DND-41 (cell line): ENCODE measurements at places on chromosomes 12 and 14.

- no peak for DNase-seq
Observed at GRCh38 chr14:67317822-67318221, 41.8 kb downstream of the ATP6V1D start.

DNA sequence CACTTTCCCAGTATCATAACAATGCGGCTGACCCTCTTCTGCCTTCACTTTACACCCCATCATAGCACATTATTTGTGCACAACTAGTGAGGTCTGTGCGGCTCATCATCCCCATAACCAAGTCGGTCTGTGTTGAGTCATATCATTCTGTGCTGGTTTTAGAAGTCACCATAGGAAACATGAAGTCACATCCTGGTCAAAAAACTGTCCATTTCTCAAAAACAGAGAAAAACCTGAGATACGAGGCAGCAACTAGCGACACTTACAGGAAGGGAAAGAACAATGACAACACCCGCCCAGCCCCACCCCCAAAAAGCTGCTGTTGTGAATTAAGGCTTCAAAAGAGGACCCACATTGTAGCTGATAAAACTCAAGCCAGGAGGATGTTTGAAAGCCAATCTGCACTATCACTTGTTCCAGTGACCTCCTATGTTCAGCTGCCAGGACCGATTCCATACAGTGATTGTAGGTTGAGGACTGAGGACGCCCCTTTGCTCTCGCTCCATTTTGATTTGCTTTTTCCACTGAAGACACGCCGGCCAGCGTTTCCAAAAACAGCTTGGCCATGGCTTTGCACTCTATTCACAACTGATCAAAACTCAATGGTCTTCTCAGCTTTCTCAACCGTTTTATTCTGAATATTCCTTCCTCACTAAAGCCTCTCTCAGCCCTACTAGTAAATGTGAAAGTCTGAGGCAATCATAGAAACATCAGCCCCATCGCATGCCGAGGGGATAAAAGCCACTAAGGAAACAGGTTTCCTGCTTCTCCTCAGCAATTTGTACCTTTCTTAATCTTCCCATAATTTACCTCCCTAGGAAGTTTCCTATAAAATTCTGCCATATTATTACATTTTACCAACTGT, 87.5 kb downstream of the DUSP16 start:
- no peak for DNase-seq

DNA sequence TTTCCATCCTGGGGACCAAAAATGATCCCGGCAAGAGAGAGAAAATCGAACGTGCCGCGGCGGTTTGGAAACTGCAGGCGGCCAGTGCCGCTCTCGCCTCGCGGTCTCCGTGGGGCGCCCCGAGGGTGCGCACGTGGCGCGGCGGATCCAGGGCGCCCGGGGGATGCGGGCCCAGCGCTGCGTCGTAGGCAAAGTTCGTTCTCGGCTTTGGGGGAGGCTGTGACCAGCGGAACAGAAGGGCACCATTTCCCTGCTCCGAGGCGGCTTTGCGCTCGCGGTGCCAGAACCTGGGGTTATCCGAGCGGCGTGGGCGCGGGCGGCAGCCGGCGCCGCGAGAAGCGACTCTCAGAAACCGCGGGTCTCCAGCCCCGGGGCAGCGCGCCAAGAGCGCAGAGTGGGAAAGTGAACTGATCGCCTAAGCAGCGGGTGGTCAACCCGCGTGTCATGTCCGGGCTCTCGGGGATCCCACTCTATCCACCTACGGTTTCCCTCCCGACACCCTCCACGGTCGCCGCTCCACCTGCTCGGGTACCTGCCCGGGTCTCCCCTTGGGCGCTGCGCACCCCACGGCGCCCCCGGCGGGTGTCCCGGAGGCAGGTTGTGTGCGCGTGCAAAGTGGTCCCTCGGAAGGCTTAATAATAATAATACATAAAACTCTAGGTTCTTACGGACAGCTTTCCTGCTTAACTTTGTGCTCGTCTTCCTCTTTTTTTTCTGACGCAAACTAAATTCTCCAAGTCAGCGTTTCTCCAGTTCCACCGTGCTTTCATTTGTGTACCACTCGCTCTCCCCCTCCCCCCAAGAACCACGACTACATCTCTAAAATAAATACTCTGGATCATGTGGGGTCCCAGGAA, 1.2 kb downstream of the ESRRB start:
- no peak for DNase-seq

GRCh38 chr12:89469361-89469760, 55.2 kb downstream of the GALNT4 start:
- no peak for DNase-seq

DNA sequence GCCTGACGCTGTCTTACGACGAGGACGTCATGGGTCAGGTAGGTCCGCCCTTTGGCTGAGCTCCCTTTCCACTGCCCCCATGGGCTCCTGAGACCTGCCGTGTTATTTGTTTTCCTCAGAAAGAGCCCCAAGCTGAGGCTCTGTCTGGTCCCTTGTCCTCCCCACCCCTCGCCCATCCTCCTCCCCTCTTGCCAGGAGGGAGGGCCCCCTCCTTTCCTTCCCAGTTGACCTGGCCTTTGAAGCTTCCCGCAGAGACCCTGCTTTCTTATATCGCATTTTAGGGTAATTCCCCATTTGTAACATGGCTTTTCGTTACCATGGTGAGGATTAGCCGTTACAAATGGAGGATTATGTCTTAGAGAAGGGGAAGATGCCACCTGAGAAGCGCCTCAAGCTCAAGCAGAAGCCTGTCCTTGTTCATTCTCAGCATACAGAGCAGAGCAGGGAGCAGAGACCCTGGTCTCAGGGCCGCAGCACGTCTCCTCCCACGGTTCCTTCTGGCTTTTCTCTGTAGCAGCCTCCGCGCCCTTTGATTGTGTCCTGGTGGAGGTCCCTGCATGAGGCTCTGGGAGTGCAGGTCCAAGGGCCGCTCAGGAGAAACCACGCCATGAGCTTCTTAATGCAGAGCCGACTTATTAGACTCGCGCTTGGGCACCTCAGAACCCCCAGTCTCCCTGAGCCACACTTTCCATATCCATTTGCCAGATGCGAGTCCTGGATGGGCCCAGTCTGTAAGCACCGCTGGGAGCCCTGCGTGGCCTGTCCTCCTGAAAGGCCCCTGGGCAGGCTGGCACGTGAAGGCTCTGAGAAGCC, 47.2 kb downstream of the UBE3B start:
- DNase-seq = no peak

DNA sequence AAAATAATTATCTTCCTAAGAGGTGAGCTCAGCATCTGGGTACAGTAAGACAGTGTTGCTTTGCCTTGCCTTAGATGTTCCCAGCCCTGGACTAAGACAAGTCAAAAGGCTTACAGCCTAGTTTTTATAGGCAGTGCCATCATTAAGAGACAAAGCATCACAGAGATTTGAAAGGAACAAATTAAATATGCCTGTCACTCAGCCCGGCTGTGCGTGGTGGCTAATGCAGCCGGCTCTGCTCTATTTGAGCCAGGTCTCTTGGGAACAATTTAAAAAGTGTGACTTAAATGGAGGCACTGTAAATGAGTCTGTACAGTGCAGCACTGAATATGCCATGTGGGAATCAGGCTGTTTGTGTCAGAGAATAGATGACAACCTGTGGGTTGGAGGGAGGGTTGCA, 1687.4 kb upstream of the FLRT2 start:
- no peak for DNase-seq

DNA sequence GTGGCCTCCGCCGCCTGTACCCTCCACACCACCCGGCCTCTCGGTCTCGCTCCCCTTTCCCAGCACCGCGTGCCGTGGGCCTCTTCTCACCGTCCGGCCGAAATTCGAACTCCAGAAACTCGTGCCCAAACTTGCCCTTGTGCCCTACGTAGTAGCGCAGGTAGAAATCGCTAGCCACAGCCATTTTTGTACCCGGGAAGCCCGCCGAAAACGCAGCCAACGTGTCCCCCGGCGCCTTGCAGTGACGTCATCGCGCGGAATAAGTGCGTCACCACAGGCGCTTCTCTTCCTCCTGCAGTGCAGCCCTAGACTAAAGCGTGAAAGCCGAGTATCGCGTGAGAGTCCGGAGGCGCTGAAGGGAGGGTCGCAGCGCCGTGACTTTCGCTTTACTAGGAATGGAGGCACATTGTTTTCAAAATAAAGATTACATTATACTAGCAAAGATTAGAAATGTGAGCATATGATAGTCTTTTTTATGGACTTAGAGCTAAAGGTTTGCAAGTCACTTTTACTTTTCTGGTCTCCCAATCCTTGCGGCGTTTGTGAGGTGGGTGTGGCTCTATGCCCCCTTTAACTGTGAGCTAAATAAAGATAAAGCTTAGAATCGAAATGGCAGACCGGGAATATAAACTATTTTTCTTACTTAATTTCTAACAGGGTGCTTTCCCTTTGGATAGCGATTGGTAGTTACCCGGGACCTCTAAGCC, at the start of gene MAGOHB:
TSS of gene MAGOHB (minus strand) at position 261 of the 707 bp plus-strand sequence. CDS start at position 184, 77 bp downstream.
- DNase-seq = peak; percentile 97

- DNase-seq = no peak
Observed at GRCh38 chr12:13229504-13229903, 33.0 kb downstream of the EMP1 start.

- no peak for DNase-seq
Observed at GRCh38 chr12:46174061-46174662, 94.7 kb downstream of the SLC38A1 start.
